NCI-H1417 (cell line): ENCODE measurements at places on chromosomes 13 and 19.

- no peak for DNase-seq
These were observed 148.3 kb downstream of the POSTN start for GRCh38 chr13:37450276-37450675.

- no peak for DNase-seq
These were observed 154.1 kb downstream of the OLFM4 start for GRCh38 chr13:53182724-53183123.

DNA sequence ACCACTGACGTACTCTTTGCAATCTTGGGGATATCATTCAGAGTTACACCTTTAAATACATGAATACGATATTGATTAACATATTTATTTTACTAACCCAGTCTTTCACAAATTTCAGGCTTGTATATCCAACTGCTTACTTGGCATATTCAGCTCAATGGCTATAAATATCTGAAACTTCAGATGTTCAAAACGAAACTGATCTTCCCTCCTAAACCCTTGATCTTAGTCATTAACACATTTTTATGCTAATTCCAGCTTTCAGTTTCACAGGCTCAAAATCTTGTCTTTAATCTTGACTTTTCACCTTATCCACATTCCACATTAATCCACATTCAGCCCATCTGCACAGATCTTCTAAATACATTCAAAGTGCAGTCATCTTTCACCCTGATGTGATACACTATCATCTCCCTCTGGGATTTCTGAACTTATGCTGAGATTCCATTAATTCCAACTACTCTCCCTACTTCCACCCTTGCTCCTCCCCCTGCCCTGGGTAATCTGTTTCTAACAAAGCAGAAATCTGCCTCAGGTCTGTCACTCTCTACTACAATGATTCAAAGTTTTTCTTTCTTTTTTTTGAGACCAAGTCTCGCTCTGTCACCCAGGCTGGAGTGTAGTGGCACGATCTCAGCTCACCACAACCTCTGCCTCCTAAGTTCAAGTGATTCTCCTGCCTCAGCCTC is 387.2 kb downstream of the GPC5 start:
- no peak for DNase-seq

GRCh38 chr13:51814825-51815650 is 11.1 kb upstream of the DHRS12 start:
- DNase-seq = peak; percentile 80

- no peak for DNase-seq
These were observed 405 bp downstream of the ZNF446 start for GRCh38 chr19:58476498-58477015.

DNA sequence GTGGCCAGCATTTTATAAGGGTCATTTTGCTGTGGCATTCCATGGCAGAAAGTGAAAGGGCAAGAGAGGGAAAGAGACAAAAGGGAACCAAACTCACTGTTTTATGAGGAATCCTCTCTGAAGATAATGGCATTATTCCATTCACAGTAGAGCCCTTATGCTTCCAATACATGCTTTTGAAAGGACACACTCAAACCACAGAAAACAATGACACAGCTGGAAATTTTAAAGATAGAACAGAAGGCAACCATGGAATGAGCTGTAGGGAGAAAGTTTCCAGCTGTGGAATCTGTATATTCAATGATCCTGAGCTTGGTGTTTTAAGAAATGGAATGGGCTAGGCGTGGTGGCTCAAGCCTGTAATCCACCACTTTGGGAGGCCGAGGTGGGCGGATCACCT is 677.4 kb downstream of the SLITRK1 start:
- DNase-seq = no peak

GRCh38 chr13:113900646-113901045 is 36.8 kb upstream of the GAS6 start:
- no peak for DNase-seq

- peak; percentile 86 for DNase-seq
These were observed at the start of gene ITM2B for GRCh38 chr13:48233046-48233888. Gene ITM2B, plus strand, starts transcription at chr13:48233206. Its CDS starts 155 bp downstream, at chr13:48233361.

- DNase-seq = no peak
These were observed 1.3 kb upstream of the CEACAM16 start for GRCh38 chr19:44697670-44698034.

DNA sequence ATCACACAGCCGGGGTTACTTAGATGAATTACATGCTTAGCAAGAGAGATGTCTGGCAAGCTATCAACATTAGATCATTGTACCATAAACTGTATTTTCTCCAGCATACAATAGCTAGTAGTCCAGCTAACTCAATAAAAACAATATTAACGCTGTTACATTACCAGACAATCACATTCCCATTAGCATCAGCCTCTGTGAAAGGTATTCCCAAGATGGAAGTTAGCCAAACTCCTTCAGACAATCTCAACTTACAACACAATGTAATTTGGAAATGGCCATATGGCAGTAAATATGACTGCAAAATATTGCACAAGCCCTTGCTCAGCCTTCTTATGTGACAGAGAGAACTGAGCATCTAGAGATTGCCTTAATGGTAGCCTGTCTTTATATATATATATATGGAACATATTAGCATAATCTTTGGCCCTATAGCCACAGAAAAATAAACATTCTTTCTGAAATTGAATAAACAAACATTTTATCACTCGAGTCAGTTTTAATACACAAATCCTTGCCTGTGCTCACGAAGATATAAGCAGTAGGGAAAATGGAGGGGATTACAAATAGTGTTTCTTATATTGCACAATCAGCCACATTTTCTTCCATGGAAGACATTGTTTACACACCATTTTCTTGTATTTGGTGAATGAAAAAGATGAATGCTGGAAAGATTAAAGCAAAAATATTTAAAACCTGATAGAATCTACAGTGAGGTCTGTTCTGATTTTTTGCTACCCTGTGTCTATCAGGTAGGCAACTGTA is 1060.5 kb downstream of the DIAPH3 start:
- no peak for DNase-seq

GRCh38 chr13:29855784-29856183 is 5.4 kb upstream of the UBL3 start:
- no peak for DNase-seq
